ENCODE measurements at places on chromosomes 5 and 9.

DNA sequence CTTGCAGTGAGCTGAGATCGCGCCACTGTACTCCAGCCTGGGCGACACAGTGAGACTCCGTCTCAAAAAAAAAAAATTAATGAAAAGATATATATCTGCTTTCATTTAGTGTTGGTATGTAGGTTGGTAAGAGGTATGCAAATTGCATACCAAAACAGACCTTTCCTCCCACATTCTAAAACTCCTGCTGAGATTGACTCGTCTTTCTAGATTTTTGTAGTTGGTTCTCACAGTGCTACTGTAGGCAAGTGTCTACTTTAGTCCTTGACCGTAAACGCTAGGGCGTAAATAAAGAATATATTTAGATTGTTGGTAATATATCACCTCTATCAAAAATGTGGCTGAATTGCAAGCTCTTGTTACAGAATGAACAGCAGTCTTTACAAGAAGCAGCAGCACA, 445.9 kb downstream of the CHSY3 start:
- no peak for DNase-seq

DNA sequence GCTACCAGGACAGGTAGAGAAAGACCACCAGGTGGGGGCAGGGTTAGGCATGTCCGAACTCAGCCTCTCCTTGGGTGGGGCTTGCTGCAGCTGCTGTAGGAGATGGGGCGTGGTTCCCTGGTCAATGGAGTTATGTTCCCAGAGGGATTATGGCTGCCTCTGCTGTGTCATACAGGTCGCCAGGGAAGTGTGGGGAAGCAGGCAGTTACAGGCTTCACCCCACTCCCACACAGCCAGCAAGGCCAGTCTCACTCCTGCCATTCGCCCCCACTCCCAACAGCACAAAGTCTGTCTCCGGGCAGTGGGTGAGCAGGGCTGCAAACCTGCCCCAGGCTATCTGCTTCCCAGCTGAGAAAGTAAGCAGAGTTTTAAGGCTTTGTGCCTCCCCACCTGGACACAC, 20.0 kb upstream of the CEP72 start:
- DNase-seq, result no peak

DNA sequence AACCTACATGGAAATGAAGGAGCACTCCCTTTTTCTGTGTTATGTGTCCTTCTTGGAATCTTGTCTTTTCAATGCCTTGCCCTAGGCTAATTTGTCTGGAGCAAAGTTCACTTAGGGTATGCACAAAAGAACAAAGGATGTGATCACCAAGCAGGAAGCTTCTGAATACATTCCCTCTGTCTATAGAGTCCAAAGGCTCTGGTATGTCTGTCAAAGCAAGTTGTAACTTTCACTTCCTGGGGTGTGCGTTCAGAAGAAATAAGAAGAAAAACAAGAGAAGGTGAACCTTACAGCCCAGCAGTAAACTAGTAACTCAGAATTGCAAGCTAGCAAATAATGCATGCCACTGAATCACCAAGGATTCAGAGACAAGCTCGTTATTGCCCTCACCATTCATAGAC, 31.7 kb upstream of the CDH6 start:
- no peak for DNase-seq

GRCh38 chr9:124854822-124855221, 1.6 kb downstream of the WDR38 start:
- no peak for DNase-seq

GRCh38 chr9:95344735-95345325, 27.3 kb upstream of the FANCC start:
- DNase-seq, result no peak
